ENCODE measurements at places on chromosomes 6 and 20. TPM values are rescaled to one million over a fixed set of nuclear protein-coding genes. Genes with fewer than 3 reads are reported as not detected.

- no peak for DNase-seq
These were observed 465.2 kb upstream of the CITED2 start for GRCh38 chr6:139839506-139840156.

GRCh38 chr20:45500022-45500421 lies 15.4 kb downstream of the SPINT3 start:
- no peak for DNase-seq

DNA sequence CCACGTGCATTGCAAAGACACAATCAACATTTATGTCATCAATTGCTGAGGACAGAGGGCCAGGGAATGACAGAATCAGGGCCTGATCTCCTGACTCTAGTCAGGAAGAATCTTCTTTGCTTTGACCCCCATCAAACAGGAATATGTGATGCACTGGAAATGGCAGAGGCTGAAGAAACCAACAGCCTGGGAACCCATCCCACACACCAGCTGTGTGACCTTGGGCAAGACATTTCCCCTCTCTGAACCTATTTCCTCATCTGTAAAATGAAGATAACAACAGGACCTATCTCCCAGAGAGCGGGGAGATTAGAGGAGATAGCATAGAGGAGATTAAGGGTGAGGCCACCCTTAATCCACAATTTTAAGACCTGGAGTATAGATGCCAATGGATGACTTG lies 1.5 kb downstream of the HNF4A start:
- DNase-seq: no peak

The GPX5 gene
- total RNA-seq: not detected

The BCAS4 gene
- total RNA-seq: 29.4 TPM

- DNase-seq: no peak
These were observed 301.8 kb upstream of the ID4 start for GRCh38 chr6:19535351-19535750.

DNA sequence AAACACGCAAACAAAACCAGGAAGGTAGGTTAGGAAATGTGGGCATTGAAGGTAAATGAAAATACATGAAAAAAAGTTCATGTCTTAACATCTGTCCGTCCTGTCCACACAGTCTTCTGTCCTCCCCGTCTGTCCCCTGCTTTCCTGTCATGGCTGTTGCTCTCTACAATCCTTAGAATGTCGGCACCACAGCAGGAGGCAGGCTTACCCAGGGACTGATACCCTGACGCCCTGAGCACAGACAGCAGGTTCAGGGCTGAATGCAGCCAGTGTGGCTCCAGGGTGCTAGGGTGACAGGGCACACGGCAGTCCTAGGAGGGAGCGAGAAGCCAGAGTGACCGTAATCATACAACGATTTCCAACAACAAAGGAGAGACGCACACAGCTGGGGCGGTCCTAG lies 123.7 kb downstream of the IRF4 start:
- no peak for DNase-seq

The ACSS1 gene
- total RNA-seq: 17.5 TPM

- no peak for DNase-seq
These were observed 1.7 kb downstream of the TPX2 start for GRCh38 chr20:31740656-31741323.

- no peak for DNase-seq
These were observed 28.6 kb downstream of the PSMG4 start for GRCh38 chr6:3287308-3287707.

- DNase-seq: no peak
These were observed 17.3 kb upstream of the TXLNB start for GRCh38 chr6:139308936-139309603.

The UBD gene
- total RNA-seq: not detected

GRCh38 chr20:19095762-19096161 lies 116.7 kb upstream of the SLC24A3 start:
- DNase-seq: no peak

The VSX1 gene
- not detected for total RNA-seq

The NR2E1 gene
- not detected for total RNA-seq

- no peak for DNase-seq
These were observed 7.6 kb upstream of the KCNK16 start for GRCh38 chr6:39330057-39330456.

DNA sequence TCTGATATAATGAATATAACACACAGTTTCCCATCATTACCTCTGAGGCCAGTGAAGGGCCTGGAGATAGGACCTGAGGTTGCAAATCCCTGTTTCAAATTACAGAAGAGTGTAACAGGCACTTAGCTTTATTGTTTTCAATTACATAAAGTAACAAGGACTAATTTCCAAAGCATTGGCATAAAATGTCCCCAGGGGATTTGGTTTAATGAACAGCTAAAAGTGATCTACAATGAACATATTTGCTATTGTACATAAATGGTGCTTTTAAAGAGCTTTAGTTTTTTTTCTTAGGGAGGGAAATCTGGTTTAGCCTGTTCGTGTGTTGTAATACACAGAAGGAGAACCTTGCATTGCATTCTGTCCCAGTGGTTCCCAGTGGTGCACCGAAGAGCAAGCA lies 54.4 kb downstream of the HMGN3 start:
- DNase-seq: no peak

DNA sequence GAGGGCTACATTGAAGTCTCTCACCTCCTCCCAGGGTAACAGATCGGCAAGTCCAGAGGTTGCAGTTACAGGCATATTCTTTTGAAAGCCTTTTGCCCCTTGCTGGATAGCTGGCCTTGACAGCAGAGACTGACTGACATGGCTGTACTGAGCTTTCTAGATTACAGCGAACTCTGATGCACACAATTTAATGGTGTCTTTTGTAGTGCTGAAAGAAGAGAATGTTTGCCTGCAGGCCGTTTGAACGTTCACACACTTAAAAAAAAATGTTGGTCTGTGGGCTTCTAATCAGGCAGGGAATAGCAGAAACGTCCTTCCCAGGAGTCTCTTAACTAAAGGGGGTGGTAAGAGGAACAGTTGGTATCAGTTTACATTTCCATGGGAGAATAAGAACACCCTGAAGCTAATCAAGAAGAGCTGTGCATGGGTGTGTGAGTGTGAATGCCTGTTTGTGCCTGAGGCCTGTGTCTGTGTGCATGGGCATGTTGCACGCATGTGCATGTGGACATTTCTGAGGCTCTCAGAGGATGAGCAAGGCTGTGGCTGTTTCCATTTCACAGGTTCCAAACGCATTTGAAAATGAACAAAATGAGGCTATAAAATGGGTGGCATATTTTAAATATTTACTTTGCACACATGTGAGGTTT lies 213.9 kb upstream of the SSTR4 start:
- no peak for DNase-seq

DNA sequence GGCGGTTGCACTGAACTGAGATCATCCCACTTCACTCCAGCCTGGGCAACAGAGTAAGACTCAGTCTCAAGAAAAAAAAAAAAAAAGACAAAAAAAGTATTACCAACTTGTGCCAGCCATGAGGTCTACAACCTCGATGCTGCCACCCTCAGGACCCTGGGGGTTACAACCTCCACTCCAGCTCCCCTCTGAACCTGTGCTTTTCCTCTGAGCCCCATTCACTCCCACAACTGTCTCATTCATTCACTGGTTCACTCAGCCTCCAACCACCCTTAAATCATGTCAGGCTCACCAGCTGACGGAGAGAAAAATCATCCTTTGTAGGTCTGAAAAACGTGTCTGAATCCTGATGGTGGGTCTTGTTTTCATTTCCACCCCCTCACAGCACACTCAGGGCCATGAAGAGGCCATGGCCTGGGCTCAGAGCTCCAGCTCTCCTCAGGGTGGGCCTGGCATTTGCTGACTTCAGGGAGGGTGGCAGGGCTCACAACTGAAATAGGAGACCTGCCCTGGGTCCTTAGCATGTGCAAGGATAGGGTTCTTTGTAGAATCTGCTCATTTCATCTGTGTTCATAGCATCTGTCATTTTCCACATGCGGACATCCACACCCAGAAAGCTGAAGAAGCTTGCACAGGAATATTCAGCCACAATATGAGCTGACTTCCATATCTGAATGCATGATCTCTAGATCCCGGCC lies 1.9 kb upstream of the ULBP1 start:
- no peak for DNase-seq

DNA sequence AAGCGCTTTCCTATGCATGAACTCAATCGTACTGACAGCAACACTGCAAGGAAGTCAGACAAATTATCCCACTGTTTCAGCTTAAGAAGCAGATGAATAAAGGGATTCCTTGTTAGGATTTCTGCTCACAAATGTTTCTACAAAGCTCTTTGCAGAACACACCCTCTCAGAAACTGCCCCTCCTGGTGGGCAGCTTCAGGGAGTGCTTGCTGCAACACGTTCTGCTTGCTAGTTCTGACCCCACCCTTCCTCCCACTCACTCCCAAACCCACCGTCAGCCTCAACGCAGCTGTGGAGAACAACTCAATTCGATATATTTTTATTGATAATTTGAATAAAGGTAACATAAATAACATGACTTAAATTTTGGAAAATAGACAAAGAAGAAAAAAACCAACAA lies 250.8 kb upstream of the PRDM1 start:
- DNase-seq: peak; percentile 24

The AFG1L gene
- 3.3 TPM for total RNA-seq

The TMEM151B gene
- not detected for total RNA-seq

GRCh38 chr6:57021086-57021720 lies 25.3 kb upstream of the KIAA1586 start:
- no peak for DNase-seq

DNA sequence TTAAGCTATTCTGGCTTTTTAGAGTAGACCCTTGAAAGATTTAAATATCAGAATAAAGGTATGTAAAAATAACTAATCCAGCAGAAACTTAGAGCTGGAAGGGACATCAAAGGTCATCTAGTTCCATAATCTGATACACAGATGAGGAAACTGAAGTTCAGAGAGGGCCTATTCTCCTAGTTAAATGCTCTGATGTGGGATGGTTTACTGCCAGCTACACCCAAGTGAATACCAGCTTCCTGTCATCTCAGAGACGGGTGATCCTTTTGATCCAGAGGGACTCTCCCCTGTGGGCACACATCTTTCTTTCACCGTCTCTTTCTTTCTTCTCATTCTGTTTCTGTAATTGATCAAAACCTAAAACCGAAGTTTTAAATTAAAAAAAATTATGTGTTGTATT lies 94.1 kb downstream of the MAN1A1 start:
- DNase-seq: no peak

GRCh38 chr6:3133515-3133914 lies 15.0 kb downstream of the BPHL start:
- no peak for DNase-seq

DNA sequence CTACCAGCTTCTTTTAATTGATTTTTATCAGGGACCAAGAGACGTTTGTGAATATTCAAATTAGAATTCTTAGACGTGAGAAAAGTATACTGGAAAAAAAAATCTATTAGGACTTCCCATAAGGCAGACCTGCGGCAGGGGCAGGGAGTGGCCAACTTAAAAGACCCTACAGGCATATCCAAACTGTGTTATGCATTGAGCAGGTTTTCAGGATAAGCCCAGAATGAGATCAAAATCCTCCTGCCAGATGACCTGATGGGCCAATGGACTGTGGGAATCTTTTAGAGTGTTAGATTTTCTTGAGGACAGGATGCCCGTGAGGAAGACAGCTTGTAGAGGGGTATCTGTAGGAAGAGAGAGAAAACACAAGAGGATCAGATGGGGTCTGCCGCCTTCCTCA lies 391.5 kb downstream of the CD83 start:
- no peak for DNase-seq

DNA sequence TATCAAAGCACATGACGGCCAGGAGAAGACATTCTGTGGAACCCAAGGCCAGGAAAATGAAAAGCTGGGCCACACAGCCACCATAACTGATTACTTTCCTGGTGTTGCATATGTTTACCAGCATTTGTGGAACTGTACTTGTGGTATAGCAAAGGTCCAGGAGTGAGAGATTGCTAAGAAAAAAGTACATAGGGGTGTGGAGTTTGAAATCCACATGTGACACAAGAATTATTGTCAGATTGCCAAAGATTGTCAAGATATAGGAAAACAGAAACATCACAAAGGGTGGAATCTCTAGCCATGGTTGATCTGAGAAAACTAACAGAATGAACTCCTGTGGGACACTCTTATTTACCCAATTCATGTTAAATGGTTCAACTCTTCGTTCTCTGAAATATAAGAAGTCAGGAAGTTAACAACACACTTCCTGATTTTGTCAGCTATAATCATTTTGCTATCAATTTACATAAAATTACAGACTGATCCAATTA lies at the start of gene OR2B2:
TSS of gene OR2B2 (minus strand) at position 441 of the 491 bp plus-strand sequence. CDS start at position 364, 77 bp downstream.
- no peak for DNase-seq

Measured in CD8-positive, alpha-beta T cell (primary cell).